NCI-H146 (cell line): ENCODE measurements at places on chromosomes 12 and 14.

DNA sequence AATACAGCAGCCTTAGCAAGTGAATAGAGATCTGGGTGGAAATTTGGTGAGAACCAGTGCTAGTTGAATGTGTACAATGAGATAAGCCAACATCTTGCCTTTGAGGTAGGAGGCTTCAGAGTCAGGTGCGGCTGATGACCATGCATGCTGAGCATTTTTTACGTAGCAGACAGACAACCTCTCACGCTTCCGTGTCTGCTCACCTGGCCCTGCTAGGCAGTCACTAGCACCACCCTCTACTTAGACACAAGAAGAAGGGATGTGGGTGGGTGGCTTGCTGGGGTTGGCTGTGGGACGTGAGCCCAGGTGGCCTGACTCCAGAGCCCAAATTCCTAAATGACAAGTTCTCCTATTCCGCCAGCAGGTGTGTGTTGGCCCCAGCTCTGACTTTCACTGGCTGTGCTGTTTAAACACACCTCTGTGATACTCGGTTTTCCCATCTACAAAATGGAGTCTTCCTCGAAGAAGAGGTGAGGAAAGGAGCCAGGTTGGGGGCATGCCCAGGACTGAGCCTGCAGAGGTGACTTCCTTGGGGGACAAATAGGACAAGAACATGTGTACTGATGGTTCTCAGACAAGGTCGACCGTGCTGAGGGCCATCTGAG, 57.8 kb upstream of the BCL11B start:
- no peak for DNase-seq

GRCh38 chr12:91441246-91441645, 258.6 kb upstream of the DCN start:
- DNase-seq, result no peak

DNA sequence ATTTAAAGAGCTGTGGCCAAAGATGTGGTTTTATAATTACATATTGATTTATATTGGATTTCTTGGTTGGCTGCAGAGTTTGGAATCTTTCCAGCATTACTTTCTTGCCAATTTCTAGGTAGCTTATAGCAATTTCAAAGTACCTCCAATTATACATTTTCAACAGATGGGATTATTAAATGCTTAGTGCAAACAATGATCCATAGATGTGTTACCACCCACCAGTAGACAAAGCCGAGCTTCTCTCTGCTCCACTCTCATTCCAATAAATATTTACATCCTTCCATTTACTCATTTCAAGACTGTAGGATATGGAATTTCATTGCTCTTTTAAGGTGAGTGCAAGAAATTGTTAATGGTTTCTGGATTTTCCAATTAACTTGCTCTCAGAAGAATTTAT, 21.6 kb upstream of the TMCC3 start:
- DNase-seq, result no peak

DNA sequence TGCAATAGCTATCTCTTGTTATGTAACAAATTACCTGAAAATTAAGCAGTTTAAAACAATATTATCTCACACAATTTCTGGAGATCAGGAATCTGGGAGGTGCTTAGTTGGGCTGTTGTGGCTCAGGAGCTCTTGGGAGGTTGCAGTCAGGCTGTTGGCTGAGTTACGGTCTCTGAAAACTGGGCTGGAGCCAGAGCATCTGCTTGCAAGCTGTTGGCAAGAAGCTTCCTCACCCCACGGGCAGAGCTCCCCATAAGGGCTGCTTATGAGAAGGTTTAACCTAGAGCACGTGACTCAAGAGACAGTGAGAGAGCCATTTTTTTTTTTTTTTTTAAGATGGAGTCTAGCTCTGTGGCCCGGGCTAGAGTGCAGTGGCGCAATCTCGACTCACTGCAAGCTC, 346.8 kb downstream of the ATP23 start:
- DNase-seq, result no peak

- DNase-seq, result peak; percentile 55
Measured at GRCh38 chr14:88868558-88869159, 44.2 kb downstream of the TTC8 start.

GRCh38 chr12:46087916-46088439, 97.6 kb upstream of the SCAF11 start:
- DNase-seq, result no peak

GRCh38 chr14:99481745-99482099, 513 bp downstream of the CCNK start:
- DNase-seq, result no peak

GRCh38 chr14:99272899-99273765, 1.1 kb upstream of the BCL11B start:
- no peak for DNase-seq

- no peak for DNase-seq
Measured at GRCh38 chr12:40834321-40834720, 142.1 kb downstream of the CNTN1 start.

- no peak for DNase-seq
Measured at GRCh38 chr12:41051954-41052353, 136.2 kb upstream of the PDZRN4 start.

DNA sequence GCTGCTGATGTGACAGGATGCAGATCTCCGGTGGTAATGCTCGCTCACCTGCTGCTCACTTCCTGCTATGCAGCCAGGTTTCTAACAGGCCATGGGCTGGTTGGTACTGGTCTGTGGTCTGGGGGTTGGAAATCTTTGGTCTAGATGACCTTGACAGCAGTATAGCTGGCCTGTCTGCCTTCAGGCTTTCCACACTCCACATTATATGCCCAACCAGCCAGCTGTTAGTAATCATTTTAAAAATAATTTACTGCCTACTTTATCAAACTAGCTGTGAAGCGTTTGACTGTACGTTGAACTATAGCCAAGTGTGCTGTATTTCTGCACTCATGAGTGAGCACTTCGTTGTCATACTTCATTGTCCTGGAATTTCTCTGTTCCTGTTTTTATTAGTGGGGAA, 424.0 kb upstream of the GARIN6 start:
- no peak for DNase-seq

DNA sequence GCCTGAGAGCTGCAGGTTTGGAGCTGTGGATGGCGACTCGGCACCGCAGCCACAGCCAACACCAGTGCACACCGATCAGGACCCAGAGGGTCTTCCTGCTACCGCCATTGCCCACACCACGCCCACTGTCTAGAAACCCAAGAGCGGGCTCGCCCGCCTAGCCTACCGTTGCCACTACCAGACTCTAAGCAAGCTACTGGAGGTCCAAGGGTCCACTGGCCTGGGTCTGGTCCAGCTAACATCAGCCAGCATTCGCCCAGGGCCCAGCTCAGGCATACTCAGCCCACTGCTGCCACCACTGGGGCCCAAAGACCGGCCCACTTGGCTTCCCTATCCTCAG, 30.5 kb upstream of the MON2 start:
- no peak for DNase-seq

DNA sequence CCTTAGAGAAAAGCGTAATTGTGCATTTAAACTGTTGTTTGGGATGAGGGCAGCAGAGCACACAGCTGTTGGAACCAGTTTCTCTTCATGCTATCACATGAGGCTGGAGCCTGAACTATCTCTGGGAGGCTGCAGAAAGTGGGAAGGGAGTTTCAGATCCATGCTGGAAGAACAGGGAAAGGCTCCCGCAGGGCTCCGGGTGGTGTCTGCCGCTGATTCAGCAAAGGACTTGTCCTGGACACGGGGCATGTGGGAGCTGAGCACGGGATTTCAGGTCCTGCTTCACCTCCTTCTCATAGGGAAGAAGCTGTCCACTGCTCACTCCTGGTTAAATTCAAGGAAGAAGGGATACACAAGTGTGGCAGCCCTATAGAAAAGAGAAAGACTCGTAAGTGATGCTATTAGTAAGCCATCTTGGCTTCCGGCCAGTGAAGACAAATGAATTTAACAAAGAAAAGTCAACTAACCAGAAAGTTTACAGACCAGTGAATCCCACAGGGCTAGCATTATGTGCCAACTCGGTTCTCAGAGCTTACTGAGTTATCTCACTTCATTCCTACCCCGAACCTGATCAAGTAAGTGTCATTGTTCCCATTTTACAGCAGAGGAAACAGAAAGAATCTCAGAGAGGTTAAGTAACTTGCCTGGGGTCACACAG, 6.7 kb upstream of the FZD10 start:
- DNase-seq, result no peak

DNA sequence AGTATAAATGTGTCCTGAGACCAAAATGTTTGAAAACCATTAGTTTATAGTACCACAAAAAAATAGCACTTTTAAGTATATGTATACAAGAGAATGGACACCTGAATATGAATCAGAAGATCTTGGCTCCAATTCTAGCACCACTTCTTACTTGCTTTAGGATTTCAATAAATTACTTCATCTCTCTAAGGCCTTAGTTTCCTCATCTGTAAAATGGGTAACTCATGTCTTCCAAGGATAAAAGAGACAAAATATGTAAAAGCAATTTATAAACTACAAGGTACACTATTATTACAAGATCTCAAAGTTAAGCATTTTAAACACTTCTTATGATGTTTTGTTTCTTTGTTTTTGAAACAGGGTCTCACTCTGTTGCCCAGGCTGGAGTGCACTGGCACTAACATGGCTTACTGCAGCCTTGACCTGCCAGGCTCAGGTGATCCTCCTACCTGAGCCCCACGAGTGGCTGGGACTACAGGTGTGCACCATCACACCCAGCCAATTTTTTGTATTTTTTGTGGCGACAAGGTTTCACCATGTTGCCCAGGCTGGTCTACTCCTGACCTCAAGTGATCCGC, 9.4 kb downstream of the DUSP16 start:
- DNase-seq, result no peak

DNA sequence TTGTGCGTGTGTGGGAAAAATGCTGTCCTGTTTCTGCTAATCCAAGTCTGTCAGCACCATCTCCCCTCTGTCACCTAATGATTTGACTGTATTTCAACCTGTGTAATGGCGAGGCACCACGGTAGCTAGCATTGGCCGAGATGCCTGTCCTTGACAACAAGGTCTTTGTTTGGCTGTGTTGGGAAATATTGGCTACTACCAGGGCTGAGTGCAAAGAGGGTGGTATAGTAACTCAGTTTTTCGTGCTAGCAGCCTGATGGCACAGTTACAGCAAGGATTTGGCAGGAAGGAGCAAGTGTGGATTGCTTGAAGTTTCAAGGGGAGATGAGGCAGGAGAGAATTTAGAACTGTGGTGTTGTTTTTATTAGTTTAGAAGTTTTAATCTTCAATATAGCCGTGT, 440.3 kb upstream of the RGS6 start:
- no peak for DNase-seq

GRCh38 chr12:50297996-50298395, 14.7 kb upstream of the LIMA1 start:
- DNase-seq, result no peak

GRCh38 chr12:4932576-4932975, 22.9 kb downstream of the KCNA1 start:
- no peak for DNase-seq

DNA sequence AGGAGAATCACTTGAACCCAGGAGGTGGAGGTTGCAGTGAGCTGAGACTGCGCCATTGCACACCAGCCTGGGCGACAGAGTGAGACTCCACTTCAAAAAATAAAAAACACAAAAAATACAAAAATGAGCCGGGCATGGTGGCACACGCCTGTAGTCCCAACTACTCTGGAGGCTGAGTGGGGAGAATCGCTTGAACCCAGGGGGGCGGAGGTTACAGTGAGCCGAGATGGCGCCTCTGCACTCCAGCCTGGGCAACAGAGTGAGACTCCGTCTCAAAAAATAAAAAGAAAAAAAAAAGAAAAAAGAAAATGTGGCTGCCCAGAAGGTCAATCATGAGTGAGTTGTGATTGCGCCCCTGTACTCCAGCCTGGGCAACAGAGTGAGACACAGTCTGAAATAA, 9.2 kb downstream of the DNAJC22 start:
- no peak for DNase-seq

DNA sequence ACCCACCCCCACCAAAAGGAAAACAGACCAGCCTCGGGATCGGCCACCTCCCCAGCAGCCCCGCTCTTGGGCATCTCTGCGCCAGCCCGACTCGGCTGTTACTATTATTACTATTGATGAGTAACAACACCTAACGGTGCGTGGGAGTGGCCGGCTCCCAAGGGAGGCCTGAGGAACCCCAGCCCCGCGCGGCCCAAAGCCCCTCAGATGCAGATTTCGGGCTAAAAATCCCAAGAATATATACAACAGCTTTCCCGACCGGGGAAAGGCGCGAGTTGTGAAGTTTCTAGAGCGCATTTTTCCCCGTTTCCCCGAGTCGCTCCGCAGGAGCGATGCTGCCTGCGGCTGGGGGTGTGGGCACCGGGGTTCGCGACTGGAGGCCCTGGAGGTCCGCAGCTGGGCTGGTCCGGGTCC, 565 bp downstream of the NT5DC3 start:
- peak; percentile 52 for DNase-seq

DNA sequence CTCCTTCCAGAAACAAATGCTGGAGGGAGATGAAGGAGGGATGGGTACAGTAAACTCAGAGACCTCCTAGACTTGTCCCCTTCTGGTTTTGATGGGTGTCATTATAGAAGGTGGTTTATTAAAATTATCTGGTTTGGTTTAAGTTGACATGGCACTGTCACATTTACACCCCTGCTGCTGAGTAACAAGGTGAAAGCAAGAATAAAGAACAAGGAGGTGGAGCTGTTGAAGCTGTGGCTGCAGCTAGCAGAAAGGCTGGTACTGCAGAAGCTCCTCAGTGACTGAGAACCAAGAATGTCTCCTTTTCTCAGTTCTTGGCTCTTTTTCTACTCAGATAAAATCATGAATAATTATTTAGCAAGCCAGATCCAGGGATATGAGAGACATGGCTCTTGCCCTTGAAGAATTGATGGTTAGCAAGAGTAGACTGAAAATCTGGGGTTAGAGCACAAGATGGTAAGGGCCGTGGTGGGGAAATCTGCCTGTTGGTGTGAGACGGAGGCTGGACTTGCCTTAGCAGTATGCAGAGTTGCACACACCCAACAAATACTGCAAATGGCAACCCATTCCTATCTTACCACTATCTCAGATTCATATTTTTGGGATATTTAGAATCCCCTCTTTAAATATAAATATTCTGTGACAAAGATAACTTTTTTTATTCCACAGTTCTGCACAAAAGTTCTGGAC, at the start of gene GZMH:
Gene GZMH (minus strand): TSS at position 31 of the 690 bp plus-strand sequence. CDS start 72 bp downstream, outside the sequence.
- DNase-seq, result no peak

DNA sequence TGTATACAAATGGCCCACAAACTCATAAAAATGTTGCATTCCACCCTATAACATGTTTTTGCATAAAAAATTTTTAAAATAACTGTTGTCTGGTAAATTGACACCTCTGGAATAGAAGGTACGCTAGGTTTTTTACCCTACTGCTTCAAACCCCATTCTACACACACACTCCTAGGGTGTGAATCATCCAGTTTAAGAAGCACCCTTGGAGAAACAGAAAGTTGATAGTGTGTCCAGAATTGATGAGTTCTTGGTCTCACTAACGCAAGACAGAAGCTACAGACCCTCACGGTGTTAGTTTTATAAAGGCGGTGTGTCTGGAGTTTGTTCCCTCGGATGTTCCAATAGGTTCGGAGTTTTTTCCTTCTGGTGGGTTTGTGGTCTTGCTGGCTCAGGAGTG, 158.5 kb downstream of the KLRB1 start:
- no peak for DNase-seq
